ENCODE measurements at places on chromosomes 7 and 10. TPM values are rescaled to one million over a fixed set of nuclear protein-coding genes. Genes with fewer than 3 reads are reported as not detected.

Gene SPDYE9
- not detected for total RNA-seq

Gene MACROH2A2
- 21.8 TPM for total RNA-seq

Gene SUN1
- total RNA-seq, result 260 TPM

Gene LRGUK
- total RNA-seq, result 3.4 TPM

Gene CALY
- total RNA-seq, result not detected

Gene GPR85
- total RNA-seq, result 0.67 TPM

Gene ANKRD22
- not detected for total RNA-seq

Gene LDB3
- 1.5 TPM for total RNA-seq

Gene PLOD3
- total RNA-seq, result 42.5 TPM

Gene TRIL
- total RNA-seq, result 3.3 TPM

Gene PTPN12
- total RNA-seq, result 58.5 TPM

GRCh38 chr7:35781767-35782515 lies 18.9 kb upstream of the SEPTIN7 start:
- no peak for DNase-seq

DNA sequence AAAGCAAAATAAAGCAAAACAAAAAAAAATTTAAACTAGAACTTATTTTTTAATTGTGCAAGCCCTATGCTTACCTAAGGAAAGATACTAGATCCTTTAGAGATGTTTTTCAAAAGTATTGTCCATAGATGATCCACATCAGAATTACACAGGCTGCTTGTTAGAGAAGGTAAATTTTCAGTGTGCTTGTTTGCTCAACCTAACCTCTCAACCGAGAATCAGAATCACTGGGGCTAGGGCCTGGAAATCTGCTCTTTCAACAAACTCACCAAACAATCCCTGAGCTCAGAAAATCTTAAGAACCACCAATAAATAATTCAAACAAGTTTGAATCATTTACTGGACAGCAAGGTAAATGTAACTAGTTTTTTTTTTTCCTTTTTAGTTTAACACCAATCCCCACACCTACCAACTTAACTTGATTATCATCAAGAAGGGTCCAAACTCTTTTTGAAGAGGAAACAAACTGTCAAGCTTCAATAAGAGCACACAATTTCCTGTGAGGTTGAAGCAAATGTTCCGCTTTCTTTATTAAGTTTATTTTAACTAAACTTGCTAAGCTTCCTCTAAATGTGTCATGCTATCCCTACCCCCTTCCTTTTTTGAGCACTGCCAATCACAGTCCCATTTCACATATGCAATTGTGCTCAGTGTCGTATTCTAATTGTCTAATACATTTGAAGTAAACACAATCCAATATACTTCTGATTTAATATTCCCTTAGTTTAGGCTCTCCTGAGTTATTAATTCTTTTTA lies 7.4 kb upstream of the TSPAN33 start:
- peak; percentile 31 for DNase-seq

DNA sequence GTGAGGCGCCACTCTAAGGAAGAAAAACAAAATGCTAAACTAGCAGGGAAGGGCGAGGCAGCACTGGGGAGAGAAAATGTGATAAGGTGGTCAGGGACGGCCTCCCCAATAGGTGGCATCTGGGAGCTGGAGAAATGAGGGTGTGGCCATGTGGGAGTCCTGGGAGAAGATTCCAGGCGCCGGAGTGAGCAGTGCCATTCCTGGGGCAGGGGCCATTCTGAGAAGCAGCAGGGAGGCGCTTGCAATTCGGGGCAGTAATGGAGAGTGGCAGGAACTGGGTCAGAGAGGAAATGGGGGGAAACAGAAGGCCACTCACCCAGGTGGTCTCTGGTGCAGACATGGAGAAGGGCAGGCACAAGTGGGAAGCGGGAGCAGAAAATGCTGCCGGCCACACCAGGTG lies 61.8 kb upstream of the LRRC18 start:
- no peak for DNase-seq

DNA sequence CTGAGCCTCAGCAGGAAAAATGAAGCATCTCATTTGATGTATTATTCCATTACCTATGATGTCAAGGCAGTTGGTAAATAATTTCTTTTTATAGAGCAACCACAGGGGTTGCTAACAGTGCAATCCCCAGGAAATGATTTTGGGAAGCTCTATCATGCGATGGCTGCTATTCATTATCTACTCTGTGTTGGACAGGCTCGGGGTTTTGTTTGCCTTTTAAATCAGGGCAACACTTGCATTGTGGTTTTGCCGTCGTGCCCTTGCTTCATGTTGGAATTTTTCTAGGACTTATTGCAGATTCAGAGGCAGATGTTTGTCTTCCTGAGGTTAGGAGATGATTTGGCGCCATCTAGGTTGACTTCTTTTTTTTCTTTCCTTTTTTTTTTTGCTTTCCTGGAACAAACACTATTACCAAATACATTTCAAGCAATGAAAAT lies 128.4 kb downstream of the BICC1 start:
- peak; percentile 6 for DNase-seq

GRCh38 chr7:149020483-149020882 lies 7.8 kb downstream of the PDIA4 start:
- no peak for DNase-seq

GRCh38 chr10:74928742-74929191 lies 102.4 kb downstream of the KAT6B start:
- DNase-seq, result no peak

GRCh38 chr7:521221-522070 lies 1.8 kb upstream of the PDGFA start:
- peak; percentile 53 for DNase-seq

DNA sequence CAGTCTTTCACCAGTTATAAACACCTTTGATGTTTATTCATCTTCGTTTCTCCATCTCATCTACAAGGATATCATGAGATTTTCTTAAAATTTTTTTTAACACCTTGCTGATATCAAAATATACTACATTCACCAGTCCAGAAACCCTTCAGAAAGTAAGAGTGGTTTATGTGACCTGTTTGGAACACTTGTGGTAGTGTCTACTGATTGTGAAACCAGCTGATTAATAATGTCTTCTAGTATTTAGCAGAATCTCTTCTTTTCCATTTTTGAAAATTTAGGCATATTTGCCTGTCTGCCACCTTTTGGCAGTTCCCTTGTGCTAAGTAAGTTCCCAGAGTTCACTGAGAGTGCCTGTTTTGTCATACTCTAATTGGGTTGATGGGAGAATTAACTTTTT lies 18.5 kb downstream of the DLD start:
- no peak for DNase-seq

DNA sequence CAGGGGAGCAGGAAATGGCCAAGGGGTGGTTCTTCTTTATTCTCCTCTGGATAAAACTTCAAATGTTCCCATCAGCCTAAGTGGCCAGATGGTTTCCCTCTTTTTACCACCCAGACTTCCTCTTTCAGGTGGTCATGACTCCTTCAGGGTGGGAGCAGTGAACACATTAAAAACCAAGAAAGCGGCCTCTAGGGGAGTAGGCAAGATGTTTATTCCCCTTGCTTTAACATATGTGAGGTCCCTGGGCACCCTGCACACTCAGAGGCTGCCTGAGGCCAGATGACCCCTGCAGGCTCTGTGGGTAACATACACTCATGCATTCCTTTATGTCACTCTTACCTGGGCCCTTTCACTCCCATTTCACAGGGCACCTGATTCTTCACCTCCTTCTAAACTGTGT lies 357.4 kb downstream of the ABCA13 start:
- no peak for DNase-seq

DNA sequence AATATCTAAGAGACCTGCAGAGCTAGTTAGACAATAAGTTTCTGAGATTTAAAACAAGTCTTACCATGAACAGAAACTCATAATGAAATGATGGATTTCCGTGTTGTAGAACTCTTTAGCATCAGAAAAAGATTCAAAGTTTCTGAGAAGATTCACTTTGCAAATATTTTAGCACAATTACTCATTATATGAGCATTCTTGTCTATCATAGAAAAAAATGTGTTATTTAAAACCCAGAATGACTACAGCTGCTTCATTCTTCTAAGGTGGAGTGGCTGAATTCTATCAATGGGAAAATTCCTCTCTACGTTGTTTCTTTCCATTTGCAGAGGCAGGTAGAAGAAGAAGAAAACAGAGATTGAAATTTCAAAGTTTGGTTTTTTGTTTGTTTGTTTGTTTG lies 21.0 kb upstream of the RALA start:
- no peak for DNase-seq

GRCh38 chr7:130956417-130957136 lies 222.6 kb upstream of the KLF14 start:
- no peak for DNase-seq

- DNase-seq, result no peak
Observed at GRCh38 chr10:11157292-11158076, 139.8 kb downstream of the CELF2 start.

DNA sequence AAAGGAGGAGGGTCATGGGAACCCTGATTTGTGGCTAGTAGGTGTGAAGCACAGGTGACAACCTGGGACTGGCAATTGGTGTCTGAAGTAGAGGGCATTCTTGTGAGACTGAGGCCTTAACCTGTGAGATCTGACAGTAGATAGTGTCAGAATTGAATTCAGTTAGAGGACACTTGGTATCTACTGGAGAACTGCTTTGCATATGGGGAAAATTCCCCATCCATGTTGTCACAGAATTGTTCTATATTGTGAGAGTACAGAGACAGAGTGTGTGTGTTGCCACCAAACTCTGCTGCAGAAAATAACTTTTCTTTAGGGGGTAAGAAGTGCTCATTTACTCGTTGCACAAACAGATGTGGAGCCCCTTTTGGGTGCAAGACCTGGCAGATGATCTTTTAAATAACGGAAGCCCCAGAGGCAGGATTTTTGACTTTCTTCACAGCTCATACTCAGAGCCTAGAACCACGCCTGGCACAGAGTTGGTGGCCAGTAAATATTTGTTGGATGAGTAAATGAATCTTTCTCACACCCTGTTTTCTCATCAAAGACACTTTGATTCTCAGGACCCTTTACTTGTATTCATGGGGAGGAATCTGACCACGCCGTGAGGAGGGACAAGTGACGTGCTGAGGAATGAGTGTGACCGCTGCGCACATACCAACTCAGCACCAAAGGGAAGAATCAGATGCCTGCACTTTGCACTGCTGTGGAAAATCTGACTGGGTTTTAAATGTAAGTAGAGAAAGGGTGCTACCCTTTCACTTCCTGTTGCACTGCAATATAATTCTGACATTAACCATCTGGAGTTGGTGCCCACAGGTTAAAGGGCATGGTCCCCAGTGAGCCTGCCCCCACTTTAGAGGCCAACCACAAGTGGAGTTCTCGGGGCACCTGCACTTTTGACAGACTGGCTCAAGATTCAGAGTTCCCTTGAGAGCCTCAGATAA lies 39.2 kb upstream of the SDHAF3 start:
- DNase-seq, result no peak

DNA sequence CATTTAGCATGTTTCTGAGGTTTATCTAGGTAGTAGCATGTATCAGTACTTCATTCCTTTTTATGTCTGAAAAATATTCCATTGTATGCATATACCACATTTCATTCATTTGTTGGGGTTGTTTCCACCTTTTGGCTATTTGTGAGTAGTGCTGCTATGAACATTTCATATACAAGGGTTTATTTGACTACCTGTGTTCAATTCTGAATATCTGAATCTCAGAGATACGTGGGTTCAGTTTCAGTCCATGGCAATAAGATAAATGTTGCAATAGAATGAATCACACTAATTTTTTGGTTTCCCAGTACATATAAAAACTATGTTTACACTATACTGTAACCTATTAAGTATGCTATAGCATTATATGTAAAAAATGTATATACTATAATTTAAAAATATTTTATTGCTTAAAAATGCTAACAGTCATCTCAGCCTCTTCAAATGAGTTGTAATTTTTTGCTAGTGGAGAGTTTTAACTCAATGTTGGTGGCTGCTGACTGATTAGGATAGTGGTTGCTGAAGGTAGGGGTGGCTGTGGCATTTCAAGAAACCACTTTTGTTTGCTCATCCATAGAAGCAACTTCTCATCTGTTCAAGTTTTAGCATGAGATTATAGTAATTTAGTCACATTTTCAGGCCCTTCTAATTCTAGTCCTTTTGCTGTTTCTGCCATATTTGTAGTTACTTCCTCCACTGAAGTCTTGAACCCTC lies 13.9 kb downstream of the PLEKHA1 start:
- no peak for DNase-seq

DNA sequence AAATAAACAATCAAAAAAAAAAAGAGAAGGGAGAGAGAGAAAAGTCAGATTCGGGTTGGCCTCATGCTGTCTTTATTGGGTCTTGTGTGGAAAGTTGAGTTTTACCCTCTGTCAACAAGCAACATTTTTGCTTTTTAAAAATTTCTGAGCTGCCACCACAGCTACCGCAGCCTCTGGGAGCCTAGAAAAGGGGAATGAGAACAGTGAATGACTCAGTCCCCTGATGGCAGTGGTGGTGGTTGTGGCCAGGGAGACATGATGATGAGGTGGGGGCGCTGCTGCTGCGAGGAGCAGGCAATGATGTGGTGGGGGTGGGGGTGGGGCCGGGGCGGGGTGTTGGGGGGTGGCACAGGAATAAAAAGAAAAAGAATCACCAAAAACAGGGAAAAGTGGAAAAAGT lies 20.0 kb upstream of the CREB3L2 start:
- DNase-seq, result no peak

- no peak for DNase-seq
Observed at GRCh38 chr10:82267014-82267413, 392.0 kb downstream of the NRG3 start.

DNA sequence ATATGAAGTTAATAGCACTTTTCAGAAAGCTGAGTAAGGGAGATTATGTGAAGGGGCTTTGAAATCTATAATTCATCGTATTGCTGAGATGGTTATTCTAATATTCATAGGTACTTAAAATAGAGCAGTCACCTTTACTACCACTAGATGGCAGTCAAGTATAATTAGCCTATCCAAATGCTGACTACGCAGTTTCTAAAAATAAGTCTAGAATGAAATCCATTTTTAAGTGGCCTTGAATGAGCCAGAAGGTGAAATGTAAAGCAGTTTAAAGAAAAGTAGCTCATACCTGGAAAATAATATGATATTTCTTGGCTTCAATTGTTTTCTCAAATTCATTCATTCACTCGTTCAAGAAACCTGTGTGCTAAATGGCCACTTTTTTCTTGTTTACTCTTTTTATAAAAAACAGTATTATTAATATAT lies 1277.1 kb downstream of the GATA3 start:
- no peak for DNase-seq

- no peak for DNase-seq
Observed at GRCh38 chr10:69499726-69500689, 48.7 kb downstream of the TSPAN15 start.

GRCh38 chr7:156544919-156545715 lies 95.5 kb upstream of the RNF32 start:
- no peak for DNase-seq

GRCh38 chr7:5387711-5388245 lies 35.9 kb downstream of the TNRC18 start:
- DNase-seq, result no peak
